Left lobe of liver (tissue), 2 donors: ENCODE measurements at places on chromosomes 12 and 14. TPM values are rescaled to one million over a fixed set of nuclear protein-coding genes. Genes with fewer than 3 reads are reported as not detected.

The RASSF8 gene
- 9.0 TPM for total RNA-seq

The WNT5B gene
- total RNA-seq = 4.2 TPM

The CSRP2 gene
- 14.1 TPM for total RNA-seq

The GNPNAT1 gene
- 36.7 TPM for total RNA-seq

GRCh38 chr14:82182646-82183045, 649.0 kb upstream of the SEL1L start:
- no peak for DNase-seq

GRCh38 chr14:43651185-43651787, 855.8 kb downstream of the FSCB start:
- DNase-seq = no peak

- DNase-seq = no peak
Measured at GRCh38 chr12:56677680-56678079, 10.4 kb downstream of the PTGES3 start.

GRCh38 chr12:13133886-13134285, 30.4 kb upstream of the GSG1 start:
- DNase-seq = no peak

DNA sequence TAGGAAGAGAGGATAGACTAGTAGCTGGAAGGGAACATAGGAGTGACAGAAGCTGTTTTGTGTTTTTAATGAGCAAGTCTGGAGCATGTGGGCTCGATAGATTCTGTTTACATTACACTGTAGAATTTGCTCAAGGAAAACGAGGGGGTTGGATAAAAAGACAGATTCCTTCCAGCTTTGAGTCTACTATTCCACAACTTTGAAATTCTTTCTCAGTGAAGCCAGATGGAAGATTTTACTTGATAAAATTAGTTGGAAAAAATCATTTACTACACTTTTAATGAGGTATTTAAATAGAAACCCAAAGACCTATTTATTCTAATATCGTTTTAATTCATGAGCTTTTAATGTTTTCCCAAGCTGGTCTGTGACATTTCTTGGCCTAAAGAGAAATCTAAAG, 19.5 kb upstream of the EPS8 start:
- DNase-seq = no peak

GRCh38 chr12:8501720-8502119, 11.6 kb upstream of the CLEC4D start:
- DNase-seq = no peak
